Activated CD8-positive, alpha-beta T cell treated with anti-CD3 and anti-CD28 coated beads for 36 hours (primary cell): ENCODE measurements at places on chromosomes 12 and 14. TPM values are rescaled to one million over a fixed set of nuclear protein-coding genes. Genes with fewer than 3 reads are reported as not detected.
A peak's percentile ranks its signal among the peaks of the same experiment; 100 is the strongest.

- peaks cover 1% of the 10 kb centered on the region for H3K27me3 ChIP-seq
- H3K36me3 ChIP-seq, result no peaks in the 10 kb centered on the region
- no peak overlapping the region for H3K4me3 ChIP-seq
- no peaks in the 10 kb centered on the region for H3K4me1 ChIP-seq
- H3K27ac ChIP-seq, result no peak overlapping the region
Observed at GRCh38 chr12:79547044-79547734, 143.6 kb downstream of the PAWR start.

DNA sequence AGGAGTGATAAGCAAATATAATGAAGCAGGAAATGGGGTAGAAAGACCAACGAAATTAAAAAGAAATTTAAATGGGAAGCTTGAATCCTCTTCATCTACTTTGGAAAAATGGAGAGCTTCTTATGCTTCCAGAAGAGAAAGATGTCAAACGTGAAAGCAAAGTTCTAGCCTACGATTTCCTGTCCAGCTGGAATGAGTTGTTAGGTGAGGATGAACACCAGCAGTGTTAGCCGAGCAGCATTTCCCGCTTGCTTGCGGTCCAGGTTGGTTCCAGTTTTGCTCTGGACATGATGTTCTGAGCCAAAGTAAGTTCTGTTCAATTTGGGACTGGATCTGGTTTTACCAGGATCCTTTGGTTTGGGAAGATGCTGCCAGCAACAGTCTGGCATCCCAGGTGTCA, 78.9 kb downstream of the DACT1 start:
- no peak overlapping the region for H3K27ac ChIP-seq
- peaks cover 5% of the 10 kb centered on the region for H3K4me1 ChIP-seq
- no peaks in the 10 kb centered on the region for H3K36me3 ChIP-seq
- peaks cover 5% of the 10 kb centered on the region for H3K27me3 ChIP-seq
- no peak overlapping the region for H3K4me3 ChIP-seq

GRCh38 chr12:17371491-17372215, 718.3 kb downstream of the RERGL start:
- no peaks in the 10 kb centered on the region for H3K4me1 ChIP-seq
- no peak overlapping the region for H3K27ac ChIP-seq
- no peaks in the 10 kb centered on the region for H3K27me3 ChIP-seq
- DNase-seq, result no peak

The PTCSC3 gene
- not detected for total RNA-seq

DNA sequence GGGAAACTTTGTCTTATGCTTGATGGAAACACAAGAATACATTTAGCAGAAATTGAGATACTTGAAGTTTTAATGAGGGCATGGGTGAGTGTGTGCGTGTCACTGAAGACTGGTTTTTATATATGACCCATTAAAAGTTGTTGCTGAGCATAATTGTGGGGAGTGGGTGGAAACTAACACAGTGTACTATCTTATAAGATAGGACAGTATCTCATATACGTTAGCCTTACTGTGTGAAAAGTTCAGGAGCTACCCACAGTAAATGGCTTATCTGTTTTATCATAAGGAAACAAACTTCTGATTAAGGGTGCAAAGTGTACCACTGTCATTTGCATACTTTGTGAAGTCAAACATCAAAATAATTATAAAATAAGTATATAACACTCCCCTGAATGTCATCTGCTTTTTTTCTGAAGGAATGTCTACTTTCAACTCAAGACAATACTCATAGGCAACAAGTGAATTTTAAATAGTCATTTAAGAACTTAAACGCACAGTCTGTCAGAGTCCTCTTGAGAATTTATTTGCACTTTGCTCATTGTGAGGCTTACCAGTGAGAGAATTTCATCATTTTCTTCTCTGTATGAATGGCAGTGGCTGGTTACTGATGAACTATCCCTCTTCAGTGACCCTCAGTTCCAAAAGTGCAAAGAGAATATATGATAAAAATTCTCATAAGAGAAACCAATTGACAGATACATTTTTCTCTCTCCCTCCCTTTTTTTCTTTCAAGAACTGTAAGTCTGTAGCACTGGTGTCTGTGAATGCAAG, 4.2 kb downstream of the PDE3A start:
- DNase-seq, result no peak
- no peaks in the 10 kb centered on the region for H3K36me3 ChIP-seq
- peaks cover 11% of the 10 kb centered on the region for H3K4me1 ChIP-seq
- H3K27ac ChIP-seq, result no peak overlapping the region
- H3K27me3 ChIP-seq, result peaks cover 37% of the 10 kb centered on the region

The KRT73 gene
- total RNA-seq, result not detected

DNA sequence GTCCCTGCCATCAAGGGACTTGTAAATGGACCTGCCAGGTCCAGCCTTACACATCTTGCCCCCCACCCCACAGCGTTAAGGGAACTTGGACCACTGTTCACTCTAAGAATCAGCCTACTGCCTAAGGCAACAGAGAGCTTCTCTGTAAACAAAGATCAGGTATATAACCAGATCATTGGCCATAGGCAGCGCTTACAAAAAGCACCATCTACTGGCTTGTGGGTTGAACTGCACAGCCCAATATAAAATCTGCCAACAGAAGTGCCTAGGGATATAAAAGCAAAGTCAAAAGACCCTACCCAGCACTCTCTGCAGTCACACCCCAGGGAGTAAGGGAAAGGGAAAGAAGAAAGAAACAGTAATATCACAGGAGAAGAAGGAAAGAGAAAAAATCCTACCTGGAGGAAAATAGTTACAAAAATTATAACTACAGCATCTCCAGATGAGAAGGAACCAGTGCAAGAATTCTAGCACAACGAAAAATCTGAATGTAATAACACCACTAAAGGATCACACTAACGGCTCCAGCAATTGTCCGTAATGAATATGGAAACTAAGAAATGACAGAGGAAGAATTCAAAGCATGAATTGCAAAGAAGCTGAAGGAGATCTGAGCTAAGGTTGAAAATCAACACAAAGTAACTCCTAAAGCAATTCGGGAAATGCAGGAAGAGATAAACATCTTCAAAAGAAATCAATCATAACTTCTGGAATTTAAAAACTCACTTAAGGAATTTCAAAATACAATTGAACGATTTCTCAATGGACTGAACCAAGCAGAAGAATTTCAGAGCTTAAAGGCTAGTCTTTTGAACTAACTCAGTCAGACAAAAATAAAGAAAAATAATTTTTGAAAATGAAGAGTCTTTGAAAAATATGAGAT, 95.2 kb upstream of the PCED1B start:
- no peak overlapping the region for H3K27ac ChIP-seq
- peak; percentile 53 for DNase-seq
- H3K4me3 ChIP-seq, result no peak overlapping the region

The KIF5A gene
- total RNA-seq, result 1.3 TPM
